ENCODE measurements at places on chromosomes 2 and 18.

DNA sequence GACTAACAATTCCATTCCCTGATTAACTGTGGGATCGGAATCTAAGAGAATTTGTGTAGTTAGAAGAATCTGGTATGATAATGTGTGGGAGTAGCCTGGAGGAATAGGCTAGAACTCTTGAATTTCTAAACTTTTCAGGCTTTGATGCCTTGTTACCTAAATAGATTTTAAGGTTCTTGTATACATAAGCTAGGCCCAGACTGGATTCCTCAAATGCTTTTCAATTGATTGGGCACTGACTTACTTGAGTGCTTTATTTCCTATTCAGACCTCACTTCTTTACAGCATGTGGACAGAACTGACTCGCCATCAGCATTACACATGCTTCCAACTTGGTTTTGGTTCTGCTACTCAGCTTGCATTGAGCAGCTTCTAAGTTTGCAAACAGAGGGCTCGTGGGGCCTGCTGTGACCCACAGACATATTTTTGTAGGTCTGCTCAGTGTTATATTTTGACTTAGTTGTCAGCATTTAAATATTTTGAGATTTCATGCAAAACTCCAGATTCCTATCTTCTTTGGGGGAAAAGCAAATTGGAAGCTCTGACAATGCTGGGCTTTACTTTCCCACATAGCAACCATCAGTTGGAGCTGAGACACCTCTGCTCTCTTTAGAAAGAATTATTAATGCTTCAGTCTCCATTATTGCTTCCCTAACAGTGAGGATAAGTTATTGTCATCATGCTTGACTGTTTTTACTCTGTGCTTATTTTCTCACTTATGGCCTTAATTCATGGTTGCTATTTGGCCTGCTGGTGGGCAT, 5.7 kb downstream of the PARD3B start:
- peak; percentile 33 for DNase-seq

DNA sequence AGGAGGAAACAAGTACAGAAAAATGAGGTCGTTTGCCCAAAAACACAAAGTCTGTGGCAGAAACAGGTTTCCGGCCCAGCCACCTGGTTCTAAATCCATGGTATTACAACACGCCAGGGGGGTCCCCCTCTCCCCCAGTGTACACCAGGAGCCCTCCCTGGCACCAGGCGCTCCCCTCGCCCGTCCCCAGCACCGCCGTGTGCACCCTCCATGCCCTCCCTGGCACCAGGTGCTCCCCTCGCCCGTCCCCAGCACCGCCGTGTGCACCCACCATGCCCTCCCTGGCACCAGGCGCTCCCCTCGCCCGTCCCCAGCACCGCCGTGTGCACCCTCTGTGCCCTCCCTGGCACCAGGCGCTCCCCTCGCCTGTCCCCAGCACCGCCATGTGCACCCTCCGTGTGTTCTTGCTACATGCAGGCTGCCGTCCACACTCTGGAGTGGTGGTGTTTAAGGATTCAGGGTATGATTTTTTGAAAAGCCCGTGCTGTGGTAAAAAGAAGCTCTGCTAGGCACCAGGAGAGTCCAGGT, 59.8 kb upstream of the NFATC1 start:
- no peak for DNase-seq

- no peak for DNase-seq
These were observed 499.0 kb upstream of the CHAC2 start for GRCh38 chr2:53268626-53269025.

- DNase-seq = no peak
These were observed 131.3 kb downstream of the TPO start for GRCh38 chr2:1544478-1545069.

DNA sequence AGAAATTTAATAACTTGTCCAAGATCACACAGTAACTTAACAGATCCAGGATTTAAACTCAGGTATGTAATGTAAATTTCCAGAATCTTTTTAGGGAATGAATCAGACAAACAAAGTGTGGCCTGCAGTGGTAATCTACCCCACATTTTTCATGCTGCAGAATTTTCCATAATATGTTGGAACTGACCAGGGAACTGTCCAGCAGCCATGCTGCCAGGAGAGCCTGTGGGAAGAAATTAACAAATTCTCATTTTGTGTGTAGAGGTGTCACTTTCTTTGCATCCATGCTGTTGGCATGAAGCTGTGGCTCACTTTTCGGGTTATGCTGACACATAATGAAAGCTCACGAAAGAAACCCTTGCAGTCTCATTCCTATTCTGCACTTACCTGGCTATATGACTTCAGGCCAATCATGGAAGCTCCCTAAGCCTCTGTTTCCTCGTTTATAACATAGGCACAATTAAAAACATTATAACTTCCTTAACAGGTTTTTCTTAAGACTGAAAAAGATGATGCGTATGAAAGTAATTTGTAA, 54.7 kb downstream of the CDKL4 start:
- DNase-seq = no peak

All from COLO829 (cell line).